Mammary microvascular endothelial cell (primary cell): ENCODE measurements at places on chromosomes 4 and X. TPM values are rescaled to one million over a fixed set of nuclear protein-coding genes. Genes with fewer than 3 reads are reported as not detected.

The RTL5 gene
- 0.44 and 0.60 TPM in 2 replicates for total RNA-seq

The GAGE12E gene
- total RNA-seq, result not detected in 2 replicates

The BTC gene
- under 0.01 and 0.34 TPM in 2 replicates for total RNA-seq

The CCNB3 gene
- 0.10 and 0.20 TPM in 2 replicates for total RNA-seq

The SMIM31 gene
- total RNA-seq, result not detected in 2 replicates

The RTL9 gene
- not detected in 2 replicates for total RNA-seq

The FGFR3 gene
- total RNA-seq, result 0.89 and 3.9 TPM in 2 replicates

The CPZ gene
- total RNA-seq, result not detected in 2 replicates

The HMX1 gene
- not detected in 2 replicates for total RNA-seq

The PIR gene
- total RNA-seq, result 53.2 and 53.5 TPM in 2 replicates

The GYPE gene
- total RNA-seq, result 0.07 and 0.15 TPM in 2 replicates

The TLR7 gene
- not detected in 2 replicates for total RNA-seq
